ENCODE measurements at places on chromosomes 6 and 20.

- no peak for DNase-seq
These were observed 30.3 kb upstream of the MDGA1 start for GRCh38 chr6:37727996-37728395.

DNA sequence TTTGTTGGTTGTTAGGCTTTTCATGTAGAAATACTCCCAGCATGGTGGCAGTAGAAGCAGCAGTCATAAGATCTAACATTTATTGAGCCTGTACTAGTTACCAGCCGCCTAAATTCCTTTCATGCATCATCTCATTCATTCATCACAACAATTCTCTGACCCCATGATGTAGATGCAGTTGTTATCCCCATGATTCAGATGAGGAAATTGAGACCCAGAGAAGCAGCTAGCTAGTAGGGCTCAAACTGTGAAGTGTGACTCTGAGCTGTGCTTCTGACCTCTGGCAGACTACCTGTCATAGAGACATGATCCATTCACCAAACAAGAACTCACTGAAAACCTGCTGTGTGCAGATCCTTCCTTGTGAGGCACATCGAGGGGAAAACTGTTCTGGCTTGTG, 16.9 kb downstream of the RREB1 start:
- no peak for DNase-seq

DNA sequence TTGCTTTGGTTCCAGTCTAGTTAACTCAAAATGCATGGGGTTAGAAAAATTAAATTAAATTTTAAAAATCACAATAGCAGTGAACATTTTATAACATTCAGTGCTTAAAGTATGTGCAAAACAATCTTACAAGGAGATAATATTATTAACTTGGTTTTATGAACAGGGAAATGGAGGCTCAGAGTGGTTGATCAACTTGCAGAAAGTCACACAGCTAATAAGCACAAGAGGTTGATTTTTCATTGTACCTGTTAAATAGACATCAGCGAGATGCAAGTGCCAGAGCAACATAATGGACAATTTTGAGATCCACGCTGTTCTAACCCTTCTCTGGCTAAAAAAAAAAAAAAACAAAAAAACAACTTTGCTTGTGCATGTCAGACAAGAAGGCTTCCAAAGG, 219.8 kb downstream of the TSHZ2 start:
- DNase-seq = no peak

DNA sequence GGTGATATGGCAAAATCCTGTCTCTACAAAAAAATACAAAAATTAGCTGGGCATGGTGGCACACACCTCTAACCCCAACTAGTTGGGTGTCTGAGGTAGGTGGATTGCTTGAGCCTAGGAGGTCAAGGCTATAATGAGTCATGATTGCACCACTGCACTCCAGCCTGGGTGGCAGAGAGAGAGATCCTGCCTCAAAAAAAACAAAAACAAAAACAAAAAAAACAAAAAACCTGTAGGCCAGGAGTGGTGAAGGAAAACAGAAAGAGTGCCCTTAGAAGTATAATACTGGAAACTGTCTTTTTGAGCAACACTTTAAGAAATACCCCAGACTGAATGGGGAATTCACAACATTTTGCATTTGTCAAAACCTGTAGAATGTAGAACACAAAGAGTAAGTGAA, 85.3 kb downstream of the JARID2 start:
- no peak for DNase-seq

DNA sequence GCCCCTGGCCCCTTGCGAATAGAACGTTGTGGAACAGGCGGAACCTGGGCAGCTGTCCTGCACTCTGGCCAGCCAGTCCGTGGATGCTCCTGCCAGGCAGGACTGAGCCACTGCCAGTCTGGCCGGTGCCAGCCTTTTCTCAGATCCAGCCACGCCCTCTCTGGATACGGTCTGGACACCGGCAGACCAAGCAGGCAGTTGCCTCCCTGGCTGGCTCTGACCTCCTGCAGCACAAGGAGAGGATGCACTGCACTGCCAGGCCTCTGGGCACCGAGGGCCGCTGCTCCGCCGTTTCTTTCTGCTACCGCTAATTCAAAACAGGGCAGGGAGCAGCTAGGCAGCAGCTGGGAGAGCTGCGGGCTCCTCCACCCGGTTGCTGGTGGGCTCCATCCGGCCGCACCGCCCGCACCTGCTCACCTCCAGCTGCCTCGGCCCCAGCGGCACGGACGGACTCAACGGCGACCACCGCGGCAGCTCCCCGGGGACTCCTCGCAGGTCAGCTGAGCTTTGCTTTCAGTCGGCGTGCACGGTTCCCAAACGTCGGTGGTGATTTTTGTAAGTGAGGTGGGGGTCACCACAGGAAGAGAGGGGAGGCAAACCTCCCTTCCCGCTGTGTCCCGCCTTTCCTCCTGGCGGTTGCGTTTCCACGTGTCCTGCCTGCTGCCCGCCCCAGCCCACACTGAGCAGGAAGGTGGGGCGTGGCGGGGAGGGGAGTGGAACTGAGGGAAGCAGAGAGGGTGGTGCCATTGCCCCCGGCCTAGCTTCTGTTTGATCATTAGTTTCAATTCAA, 30.3 kb upstream of the AFDN start:
- DNase-seq = no peak

DNA sequence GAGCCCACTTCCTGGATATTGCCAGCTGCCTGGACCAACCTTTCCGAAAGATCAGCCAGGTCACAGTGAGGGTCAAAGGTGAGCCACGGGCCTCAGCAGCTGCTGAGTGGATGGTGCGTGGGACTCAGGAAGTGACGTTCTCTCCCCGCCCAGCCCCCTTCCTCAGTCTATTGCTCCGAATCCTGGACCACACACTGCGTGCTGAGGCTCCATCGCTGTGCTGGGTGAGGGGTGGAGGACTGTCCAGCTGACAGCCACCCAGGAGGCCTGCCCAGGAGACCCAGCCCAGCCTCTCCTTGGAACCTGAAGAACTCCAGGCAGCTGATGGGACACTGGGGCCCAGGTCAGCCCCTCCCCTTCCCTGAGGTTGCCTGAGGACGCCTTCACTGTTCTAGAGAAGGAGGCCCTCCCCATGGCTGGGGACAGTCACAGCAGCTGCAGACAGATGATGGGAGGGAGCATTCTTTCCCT, 94.4 kb upstream of the CD93 start:
- no peak for DNase-seq

GRCh38 chr20:60272790-60273189, 314.6 kb downstream of the CDH26 start:
- DNase-seq = no peak

DNA sequence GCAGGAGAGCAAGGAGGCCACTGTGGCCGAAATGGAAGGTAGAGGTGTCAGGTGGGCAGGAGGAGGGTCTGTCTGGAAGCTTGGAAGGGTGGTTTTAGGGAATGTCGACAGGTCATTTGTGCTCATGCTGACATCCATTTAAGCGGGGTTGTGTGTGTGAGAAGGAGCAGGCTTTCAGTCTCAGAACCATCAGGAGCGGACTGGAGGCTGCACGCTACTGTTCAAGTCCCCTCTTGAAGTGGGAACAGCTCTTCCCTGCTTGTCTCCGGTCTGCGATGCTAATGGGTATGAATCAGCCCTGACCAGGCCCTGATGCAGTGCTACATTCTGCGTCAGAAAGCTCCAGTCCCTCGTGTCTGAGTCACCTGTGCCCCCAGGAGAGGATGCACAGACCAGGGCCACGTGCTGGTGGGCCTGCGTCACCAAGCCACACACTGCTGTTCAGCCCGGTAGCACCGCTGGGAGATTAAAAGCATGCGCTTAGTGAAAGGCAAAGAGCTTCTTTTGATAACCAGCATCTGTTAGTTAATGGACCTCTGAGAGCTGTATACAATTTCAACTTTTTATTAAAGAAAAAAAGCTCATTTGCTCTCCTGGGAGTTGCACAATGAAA, 58.0 kb downstream of the APCDD1L start:
- peak; percentile 54 for DNase-seq

All from NCI-H82 (cell line).